ENCODE measurements at places on chromosomes 13 and 19. TPM values are rescaled to one million over a fixed set of nuclear protein-coding genes. Genes with fewer than 3 reads are reported as not detected.

VASP gene
- total RNA-seq = 60.4 TPM

OR7C1 gene
- total RNA-seq = 0.03 TPM

HSH2D gene
- total RNA-seq = 0.32 TPM

PNMA8A gene
- 11.1 TPM for total RNA-seq

DMRTC2 gene
- not detected for total RNA-seq

B3GNT8 gene
- total RNA-seq = 3.9 TPM

WDR88 gene
- total RNA-seq = not detected

NLRP7 gene
- total RNA-seq = not detected

GALP gene
- total RNA-seq = not detected

PINLYP gene
- total RNA-seq = 1.7 TPM

ANO8 gene
- total RNA-seq = 7.3 TPM

CAMSAP3 gene
- total RNA-seq = not detected

RASAL3 gene
- 1.7 TPM for total RNA-seq

MYO16 gene
- total RNA-seq = 0.92 TPM

STOML3 gene
- not detected for total RNA-seq

MVB12A gene
- 14.3 TPM for total RNA-seq

BRME1 gene
- 0.35 TPM for total RNA-seq

EPSTI1 gene
- total RNA-seq = 2.7 TPM

SIGLEC7 gene
- total RNA-seq = 0.70 TPM

BORA gene
- 0.54 TPM for total RNA-seq

GRIK5 gene
- total RNA-seq = 4.6 TPM

ELAVL3 gene
- 0.89 TPM for total RNA-seq

ZNF506 gene
- 18.2 TPM for total RNA-seq

FCGBP gene
- total RNA-seq = 14.2 TPM

ZNF649 gene
- total RNA-seq = 8.6 TPM

C19orf67 gene
- not detected for total RNA-seq

LILRA5 gene
- total RNA-seq = 2.1 TPM
